ENCODE measurements at places on chromosomes 5 and 9.

- no peak for DNase-seq
Measured at GRCh38 chr9:134408389-134408788, 82.1 kb downstream of the RXRA start.

GRCh38 chr5:58629271-58630159 is 46.6 kb downstream of the RAB3C start:
- DNase-seq, result no peak

DNA sequence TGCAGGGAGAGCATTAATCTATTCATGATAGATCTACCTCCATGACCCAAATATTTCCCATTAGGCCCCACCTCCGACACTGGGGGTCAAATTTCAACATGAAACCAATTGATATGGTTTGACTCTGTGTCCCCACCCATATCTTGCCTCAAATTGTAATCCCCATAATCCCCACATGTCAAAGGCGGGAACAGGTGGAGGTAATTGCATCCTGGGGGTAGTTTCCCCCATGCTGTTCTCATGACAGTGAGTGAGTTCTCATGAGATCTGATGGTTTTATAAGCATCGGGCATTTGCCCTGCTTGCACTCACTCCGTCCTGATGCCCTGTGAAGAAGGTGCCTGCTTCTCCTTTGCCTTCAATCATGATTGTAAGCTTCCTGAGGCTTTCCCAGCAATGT is 153.5 kb downstream of the SV2C start:
- DNase-seq, result no peak

GRCh38 chr9:127562841-127563401 is 49.2 kb upstream of the STXBP1 start:
- DNase-seq, result peak; percentile 68

GRCh38 chr5:170408226-170408625 is 19.1 kb upstream of the KCNMB1 start:
- DNase-seq, result no peak

- DNase-seq, result no peak
Measured at GRCh38 chr5:135729321-135729786, 105.1 kb upstream of the SLC25A48 start.
